WTC11 (cell line): ENCODE measurements at places on chromosomes 1 and 21. TPM values are rescaled to one million over a fixed set of nuclear protein-coding genes. Genes with fewer than 3 reads are reported as not detected.

The C1orf94 gene
- 5.5 to 6.0 TPM (median 5.5 TPM) in 3 replicates for total RNA-seq

The CHI3L2 gene
- 0.41 to 0.61 TPM (median 0.41 TPM) in 3 replicates for total RNA-seq

The DNAJC6 gene
- total RNA-seq: 6.0 to 9.1 TPM (median 7.6 TPM) in 3 replicates

The LAD1 gene
- 14.5 to 15.6 TPM (median 14.9 TPM) in 3 replicates for total RNA-seq

The ARTN gene
- total RNA-seq: 23.5 to 28.5 TPM (median 23.6 TPM) in 3 replicates

The TCHHL1 gene
- total RNA-seq: not detected in 3 replicates

The MYBPH gene
- not detected in 3 replicates for total RNA-seq

The B3GALT2 gene
- 0.05 TPM in 1 of 3 replicates, not detected in the others for total RNA-seq

The SYNC gene
- 0.09 to 0.21 TPM (median 0.11 TPM) in 3 replicates for total RNA-seq

The KRTAP19-1 gene
- not detected in 3 replicates for total RNA-seq

The TRMT1L gene
- total RNA-seq: 24.7 to 28.1 TPM (median 27.3 TPM) in 3 replicates

The GABRD gene
- total RNA-seq: 1.7 to 2.0 TPM (median 1.8 TPM) in 3 replicates

The PTTG1IP gene
- 96.0 to 117 TPM (median 112 TPM) in 3 replicates for total RNA-seq

The CYP4A11 gene
- 0.11 to 0.53 TPM (median 0.23 TPM) in 3 replicates for total RNA-seq

The AMIGO1 gene
- total RNA-seq: 2.4 to 3.0 TPM (median 3.0 TPM) in 3 replicates

The DYNLT5 gene
- 1.3 to 1.8 TPM (median 1.6 TPM) in 3 replicates for total RNA-seq

The OR2G6 gene
- total RNA-seq: not detected in 3 replicates

The PTPN14 gene
- 83.3 to 88.4 TPM (median 86.4 TPM) in 3 replicates for total RNA-seq

The GJC2 gene
- total RNA-seq: 0.72 to 1.2 TPM (median 0.87 TPM) in 3 replicates

The C1orf50 gene
- 5.1 to 6.3 TPM (median 5.3 TPM) in 3 replicates for total RNA-seq

The ZYG11A gene
- 5.2 to 7.3 TPM (median 6.1 TPM) in 3 replicates for total RNA-seq

The TSPAN1 gene
- 0.50 to 0.69 TPM (median 0.57 TPM) in 3 replicates for total RNA-seq

The SIKE1 gene
- 65.2 to 75.2 TPM (median 68.7 TPM) in 3 replicates for total RNA-seq

The ATP1A4 gene
- total RNA-seq: 0.37 to 0.78 TPM (median 0.55 TPM) in 3 replicates

The TMEM52 gene
- total RNA-seq: 15.0 to 21.9 TPM (median 20.0 TPM) in 3 replicates

The LDLRAD1 gene
- 0.09 to 0.16 TPM in 2 of 3 replicates, not detected in the other for total RNA-seq

The TCEA3 gene
- 0.37 to 0.89 TPM (median 0.73 TPM) in 3 replicates for total RNA-seq

The CFAP410 gene
- total RNA-seq: 14.0 to 19.3 TPM (median 15.8 TPM) in 3 replicates

The VWA5B1 gene
- 1.1 to 1.5 TPM (median 1.4 TPM) in 3 replicates for total RNA-seq

The CHIT1 gene
- total RNA-seq: 0.15 to 0.39 TPM (median 0.21 TPM) in 3 replicates

The FOXO6 gene
- 5.4 to 7.4 TPM (median 7.0 TPM) in 3 replicates for total RNA-seq

The OR10X1 gene
- not detected in 3 replicates for total RNA-seq

The LCE1E gene
- total RNA-seq: not detected in 3 replicates

The PATJ gene
- 52.4 to 57.9 TPM (median 56.8 TPM) in 3 replicates for total RNA-seq

The PRR9 gene
- not detected in 3 replicates for total RNA-seq

The ALX3 gene
- 0.09 to 0.15 TPM in 2 of 3 replicates, not detected in the other for total RNA-seq

The TRIM63 gene
- not detected in 3 replicates for total RNA-seq

The AADACL4 gene
- 0.11 TPM in 1 of 3 replicates, not detected in the others for total RNA-seq

The DTL gene
- total RNA-seq: 38.8 to 52.3 TPM (median 43.0 TPM) in 3 replicates

The SARS1 gene
- 126 to 149 TPM (median 129 TPM) in 3 replicates for total RNA-seq

The KDF1 gene
- 18.9 to 19.8 TPM (median 19.0 TPM) in 3 replicates for total RNA-seq

The TNFRSF4 gene
- total RNA-seq: 0.18 to 0.33 TPM in 2 of 3 replicates, not detected in the other

The UBE4B gene
- 78.0 to 80.8 TPM (median 79.6 TPM) in 3 replicates for total RNA-seq

The RNU1-3 gene
- total RNA-seq: 1,028 to 1,267 TPM (median 1,197 TPM) in 3 replicates

The SDCCAG8 gene
- 33.6 to 44.3 TPM (median 42.4 TPM) in 3 replicates for total RNA-seq

The SEMA6C gene
- 16.3 to 21.0 TPM (median 18.1 TPM) in 3 replicates for total RNA-seq

The OR14K1 gene
- total RNA-seq: not detected in 3 replicates

The CFHR3 gene
- total RNA-seq: 0.24 to 0.80 TPM (median 0.27 TPM) in 3 replicates

The FCRL4 gene
- total RNA-seq: not detected in 3 replicates

The S100A5 gene
- not detected in 3 replicates for total RNA-seq

The AKIRIN1 gene
- 183 to 214 TPM (median 212 TPM) in 3 replicates for total RNA-seq

The ST6GALNAC5 gene
- total RNA-seq: 8.8 to 10.1 TPM (median 9.6 TPM) in 3 replicates

The DHRS3 gene
- 37.6 to 37.9 TPM (median 37.7 TPM) in 3 replicates for total RNA-seq

The RASSF5 gene
- total RNA-seq: 1.7 to 2.1 TPM (median 1.7 TPM) in 3 replicates

The BGLAP gene
- total RNA-seq: 2.3 to 3.8 TPM (median 2.6 TPM) in 3 replicates
